ENCODE measurements at places on chromosomes 3 and 15.

- DNase-seq = no peak
Observed at GRCh38 chr3:15638193-15638890, 36.8 kb downstream of the BTD start.

- DNase-seq = no peak
Observed at GRCh38 chr15:53033709-53034108, 243.6 kb upstream of the ONECUT1 start.

DNA sequence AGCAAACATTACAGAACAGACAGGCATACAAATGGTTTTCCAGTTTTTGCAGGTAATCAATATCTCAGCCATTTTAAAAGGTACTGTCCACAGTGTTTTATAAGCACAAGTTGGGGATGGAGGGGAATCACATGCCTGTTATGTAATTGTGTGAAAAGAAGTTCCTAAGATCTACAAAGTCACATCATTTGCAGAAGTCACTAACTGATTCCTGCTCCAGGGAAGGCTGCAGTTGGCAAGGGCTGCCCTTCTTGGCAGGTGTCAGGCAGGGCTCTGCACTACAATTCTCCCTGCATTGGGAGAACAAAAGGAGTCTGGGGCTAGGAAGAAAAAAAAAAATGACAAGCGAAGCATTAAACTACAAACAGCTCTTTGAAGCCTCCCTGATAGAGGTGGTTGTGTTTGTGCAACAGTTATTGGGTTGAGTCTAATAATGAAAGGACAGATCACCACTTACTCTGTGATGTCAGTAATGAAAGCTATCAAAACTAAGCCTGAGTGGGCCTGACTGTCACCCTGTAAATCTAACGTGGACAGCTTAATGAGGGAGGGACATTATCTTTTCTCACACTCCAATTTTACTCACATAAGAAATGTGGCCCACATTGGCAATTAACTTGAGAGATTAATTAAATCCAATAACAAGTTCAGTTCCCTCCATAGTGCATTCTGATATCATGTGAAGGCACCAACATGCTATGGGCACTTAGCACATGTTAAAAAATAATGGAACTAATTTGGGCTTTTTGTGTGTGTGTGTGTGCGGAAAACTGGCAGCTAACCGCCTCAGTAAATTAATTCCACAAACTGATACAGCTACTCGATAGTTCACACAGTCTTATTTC is 242.9 kb downstream of the FHIT start:
- no peak for DNase-seq

DNA sequence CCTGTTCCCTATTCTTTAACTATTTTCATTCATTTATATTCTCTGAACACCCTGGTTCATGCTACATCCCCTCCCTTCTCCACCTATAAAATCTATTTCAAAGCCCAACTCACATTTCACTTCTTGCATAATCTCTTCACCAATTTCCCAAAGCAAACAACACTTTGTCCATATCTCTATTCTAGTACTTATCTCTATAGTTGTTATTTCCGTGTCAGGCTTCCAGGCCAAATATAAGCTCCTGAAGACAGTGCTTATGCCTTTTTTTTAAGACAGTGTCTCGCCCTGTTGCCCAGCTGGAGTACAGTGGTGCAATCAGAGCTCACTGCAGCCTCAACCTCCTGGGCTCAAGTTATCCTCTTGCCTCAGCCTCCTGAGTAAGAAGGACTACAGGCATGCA is 43.6 kb downstream of the DNAH12 start:
- peak; percentile 16 for DNase-seq

- no peak for DNase-seq
Observed at GRCh38 chr3:126515066-126515706, 2.4 kb downstream of the UROC1 start.

DNA sequence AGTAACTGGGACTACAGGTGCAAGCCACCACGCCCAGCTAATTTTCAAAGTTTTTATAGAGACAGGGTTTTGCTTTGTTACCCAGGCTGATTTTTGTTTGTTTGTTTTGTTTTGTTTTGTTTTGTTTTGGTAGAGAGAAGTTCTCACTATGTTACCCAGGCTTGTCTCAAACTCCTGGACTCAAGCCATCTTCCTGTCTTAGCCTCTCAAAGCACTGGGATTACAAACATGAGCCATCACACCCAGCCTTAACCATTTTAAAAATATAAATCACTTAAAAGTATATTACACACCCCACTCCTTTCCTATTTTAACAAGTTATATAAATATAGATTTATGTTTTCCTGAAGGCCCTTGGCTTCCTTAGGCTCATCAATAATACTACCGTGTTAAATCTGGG is 6.5 kb upstream of the DYNC1LI1 start:
- no peak for DNase-seq

- no peak for DNase-seq
Observed at GRCh38 chr15:60551147-60551780, 72.3 kb upstream of the ICE2 start.

GRCh38 chr3:24400450-24400849 is 94.2 kb downstream of the THRB start:
- no peak for DNase-seq

DNA sequence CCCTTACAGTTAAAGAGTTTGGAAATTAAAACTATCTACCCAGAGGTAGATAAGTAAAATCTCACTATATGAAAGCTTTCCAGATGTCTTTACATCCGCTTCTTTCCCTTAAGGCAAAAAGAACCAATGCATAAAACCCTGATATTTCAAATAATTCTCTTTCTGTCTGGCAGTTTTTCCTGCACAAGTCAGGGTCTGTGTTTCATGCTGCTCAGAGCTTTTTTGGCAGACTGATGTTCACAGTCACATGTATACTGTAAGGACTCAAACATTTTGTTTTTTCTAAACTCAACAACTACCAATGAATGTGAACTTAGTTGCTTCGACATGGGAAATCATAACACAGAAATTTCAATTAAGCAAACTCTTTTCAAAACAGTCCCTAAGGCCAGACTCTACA is 988.4 kb downstream of the EPHA3 start:
- no peak for DNase-seq

GRCh38 chr15:70480196-70480856 is 283.0 kb downstream of the UACA start:
- no peak for DNase-seq

- DNase-seq = no peak
Observed at GRCh38 chr3:16794257-16794656, 90.5 kb upstream of the PLCL2 start.

- DNase-seq = peak; percentile 37
Observed at GRCh38 chr3:12222775-12223485, 64.2 kb upstream of the TIMP4 start.

DNA sequence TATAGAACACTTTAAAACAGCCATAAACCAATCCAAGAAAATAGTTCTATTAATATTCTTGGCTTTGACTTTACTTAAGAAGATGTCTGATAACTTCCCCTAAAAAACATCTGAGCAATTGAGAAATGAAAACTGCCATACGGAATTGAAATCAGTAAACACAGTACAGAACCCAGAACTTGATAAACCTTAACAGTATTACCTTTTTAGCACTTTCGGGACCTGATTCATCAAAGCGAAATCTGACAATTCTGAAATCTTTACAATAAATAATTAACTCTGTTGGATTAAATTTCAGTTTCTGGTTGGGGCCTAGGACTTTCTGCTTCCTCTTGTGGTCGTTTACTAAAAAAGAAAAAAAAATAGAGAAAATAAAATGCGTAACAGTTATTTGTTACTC is 17.3 kb downstream of the MTMR10 start:
- DNase-seq = no peak

DNA sequence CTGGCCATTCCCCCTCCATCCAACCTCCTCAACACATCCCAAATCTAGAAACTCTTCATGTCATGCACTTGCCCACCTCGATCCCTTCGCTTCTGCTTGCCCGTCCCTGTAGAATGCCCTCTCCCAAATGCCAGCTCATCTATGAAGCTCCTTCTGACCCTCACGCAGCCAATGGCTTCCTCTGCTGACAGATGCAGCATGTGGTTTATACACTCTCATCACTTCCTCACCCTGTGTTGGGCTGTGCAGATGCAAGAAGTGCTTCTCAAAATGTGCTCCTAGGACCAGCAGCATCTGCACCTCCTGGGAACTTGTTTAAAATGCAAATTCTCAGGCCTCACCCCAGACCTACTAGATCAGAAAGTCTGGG is 51.7 kb downstream of the SEMA5B start:
- DNase-seq = no peak

DNA sequence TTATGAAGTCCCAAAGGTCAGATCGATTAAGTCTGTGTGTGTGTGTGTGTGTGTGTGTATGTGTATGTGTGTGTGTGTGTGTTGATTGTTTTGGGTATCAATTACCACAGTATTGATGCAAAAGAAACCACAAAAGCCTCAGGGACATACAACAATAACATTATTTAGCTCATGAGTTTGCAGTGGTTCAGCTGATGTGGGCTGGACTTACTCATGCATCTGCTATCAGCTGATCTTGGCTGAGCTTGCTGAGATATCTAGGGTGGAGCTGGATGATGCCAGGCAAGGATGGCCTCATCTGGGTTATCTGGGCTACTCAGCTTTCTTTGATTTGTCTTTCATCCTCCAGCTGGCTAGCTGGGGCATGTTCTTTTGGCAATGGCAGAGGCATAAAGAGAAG is 82.4 kb upstream of the PRR23C start:
- no peak for DNase-seq
